ENCODE measurements at places on chromosomes 4 and X.

GRCh38 chr4:579543-580175 lies 3.6 kb upstream of the TMEM271 start:
- DNase-seq = no peak

GRCh38 chr4:1360423-1361283 lies 13.6 kb downstream of the UVSSA start:
- no peak for DNase-seq

GRCh38 chrX:78092296-78092695 lies 11.8 kb upstream of the PGK1 start:
- no peak for DNase-seq

- DNase-seq = no peak
These were observed 228.9 kb upstream of the ETNPPL start for GRCh38 chr4:108991551-108992328.

- no peak for DNase-seq
These were observed 214.2 kb downstream of the GPC3 start for GRCh38 chrX:133771086-133771646.

GRCh38 chrX:70352496-70352895 lies 62.6 kb downstream of the KIF4A start:
- no peak for DNase-seq

GRCh38 chr4:158176776-158177175 lies 4.0 kb upstream of the GASK1B start:
- no peak for DNase-seq

DNA sequence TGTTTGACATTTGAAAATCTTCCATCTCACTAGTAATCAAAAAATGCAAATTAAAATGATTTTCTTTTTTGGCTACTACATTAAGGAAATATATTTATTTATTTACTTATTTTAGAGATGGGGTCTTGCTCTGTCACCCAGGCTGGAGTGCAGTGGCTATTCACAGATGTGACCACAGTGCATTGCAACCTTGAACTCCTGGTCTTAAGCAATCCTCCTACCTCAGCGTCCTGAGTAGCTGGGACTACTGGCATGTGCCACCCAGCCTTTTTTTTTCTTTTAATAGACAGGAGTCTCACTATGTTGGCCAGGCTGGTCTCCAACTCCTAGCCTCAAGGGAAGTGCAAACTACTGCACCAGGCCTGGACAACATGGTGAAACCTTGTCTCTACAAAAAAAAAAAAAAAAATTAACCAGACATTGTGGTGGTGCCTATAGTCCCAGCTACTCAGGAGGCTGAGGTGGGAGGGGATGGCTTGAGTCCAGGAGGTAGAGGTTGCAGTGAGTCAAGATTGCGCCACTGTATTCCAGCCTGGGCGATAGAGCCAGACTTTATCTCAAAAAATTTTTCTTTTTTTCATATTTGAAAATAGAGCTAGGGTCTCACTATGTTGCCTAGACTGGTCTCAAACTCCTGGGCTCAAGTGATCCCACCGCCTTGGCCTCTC lies 4.4 kb upstream of the SMIM14 start:
- no peak for DNase-seq

DNA sequence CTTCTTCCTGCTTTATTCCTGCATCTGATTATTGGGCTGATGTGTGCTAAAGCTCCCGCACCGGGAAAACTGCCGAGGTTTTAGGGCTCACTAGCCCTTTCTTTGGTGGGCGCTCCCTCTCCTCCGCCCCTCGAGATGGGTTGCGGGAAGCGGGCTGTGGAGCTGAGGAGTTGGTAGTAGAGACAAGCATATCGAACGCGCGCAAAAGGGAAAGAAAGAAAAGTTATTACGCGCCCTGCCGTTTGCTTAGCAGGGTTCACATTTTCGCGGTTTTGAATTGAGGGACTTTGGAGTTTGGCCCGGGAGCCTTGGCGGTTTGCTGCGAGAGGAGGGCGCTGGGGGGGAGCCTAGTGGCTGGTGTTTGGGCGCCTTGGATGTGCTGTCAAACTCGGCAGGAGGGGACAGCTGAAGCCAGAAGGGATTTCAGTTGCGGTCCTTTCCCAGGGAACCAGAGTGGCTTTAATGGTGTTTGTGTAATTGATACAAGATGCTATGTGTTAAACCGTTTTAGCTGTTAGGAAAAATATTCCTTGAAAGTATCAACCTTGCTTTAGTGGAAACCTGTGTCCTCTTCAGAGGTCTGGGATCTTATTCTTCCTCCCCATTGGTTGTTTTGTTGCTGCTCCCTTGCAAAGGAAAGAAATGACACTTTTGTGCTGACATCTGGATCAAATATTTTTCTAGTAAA lies 1.1 kb downstream of the GAB1 start:
- peak; percentile 40 for DNase-seq

GRCh38 chr4:173879509-173879908 lies 349.5 kb upstream of the HAND2 start:
- DNase-seq = no peak

- peak; percentile 47 for DNase-seq
These were observed 58.4 kb upstream of the TADA2B start for GRCh38 chr4:6984612-6985425.

- no peak for DNase-seq
These were observed 96.4 kb upstream of the PSAPL1 start for GRCh38 chr4:7530932-7531639.

DNA sequence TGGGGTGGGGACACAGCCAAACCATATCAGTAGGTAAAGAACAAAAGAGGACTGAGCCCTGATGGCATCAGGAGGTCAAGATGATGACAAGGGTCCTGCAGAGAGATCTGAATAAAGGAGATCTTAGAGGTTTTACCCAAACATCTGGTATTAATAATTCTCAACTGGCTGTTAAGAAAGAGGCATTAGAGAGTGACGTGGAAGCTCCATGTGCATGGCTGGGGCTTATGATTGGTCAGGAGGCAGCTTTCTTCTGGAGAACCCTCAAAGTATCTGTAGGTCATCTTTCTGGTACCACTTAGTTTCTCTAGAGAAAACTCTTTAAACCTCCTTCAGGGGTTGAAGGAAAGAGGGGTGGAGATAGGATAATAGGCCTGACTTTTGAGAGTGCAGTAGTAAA lies 18.7 kb downstream of the MGST2 start:
- DNase-seq = no peak

DNA sequence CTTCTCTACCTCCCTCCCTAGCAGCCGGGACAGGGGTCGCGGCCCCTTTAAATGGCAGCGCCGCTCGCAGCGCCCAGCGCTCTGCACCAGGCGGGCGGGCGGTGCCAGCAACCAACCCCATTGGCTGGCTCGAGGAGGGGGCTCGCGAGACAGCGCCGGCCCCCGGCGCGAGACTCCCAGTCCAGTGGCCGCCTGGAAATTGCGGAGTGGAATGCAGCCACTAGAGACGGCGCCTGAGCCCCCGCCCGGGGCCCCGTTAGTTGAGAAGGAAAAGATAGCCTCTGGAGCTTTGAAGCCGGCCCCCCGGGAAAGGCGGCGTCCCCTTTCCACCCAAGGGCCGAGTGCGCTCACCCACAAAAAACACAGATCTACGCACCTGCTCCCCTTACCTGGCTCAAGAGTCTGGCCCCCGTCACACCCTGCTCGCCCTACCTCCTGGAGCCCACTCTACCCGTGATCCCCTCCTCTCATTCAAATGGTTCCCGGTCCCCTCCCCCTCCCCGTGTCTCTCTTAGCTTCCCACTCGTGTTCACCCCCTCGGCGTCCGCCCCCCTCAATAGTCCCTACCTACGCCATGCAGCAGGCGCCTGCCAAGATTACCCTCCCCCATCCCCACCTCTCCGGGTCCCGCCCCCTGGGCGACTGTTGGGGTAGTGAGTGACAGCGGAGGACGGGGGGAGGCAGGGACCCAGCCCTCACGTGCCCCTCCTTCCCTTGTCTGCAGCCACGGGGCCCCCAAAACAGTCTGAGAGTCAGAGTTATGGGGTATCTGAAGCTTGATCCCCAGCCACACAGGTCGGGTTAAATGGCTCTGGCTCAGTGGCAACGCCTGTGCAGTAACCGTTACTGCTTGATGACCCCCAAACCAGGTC lies at the start of gene ZMYM3:
TSS of gene ZMYM3 (minus strand) at position 49 of the 872 bp plus-strand sequence. CDS start 885 bp downstream, outside the sequence.
- peak; percentile 66 for DNase-seq

GRCh38 chr4:19230906-19231545 lies 1020.7 kb upstream of the SLIT2 start:
- DNase-seq = no peak

- DNase-seq = no peak
These were observed 374.8 kb upstream of the ANXA10 start for GRCh38 chr4:167717495-167717894.

DNA sequence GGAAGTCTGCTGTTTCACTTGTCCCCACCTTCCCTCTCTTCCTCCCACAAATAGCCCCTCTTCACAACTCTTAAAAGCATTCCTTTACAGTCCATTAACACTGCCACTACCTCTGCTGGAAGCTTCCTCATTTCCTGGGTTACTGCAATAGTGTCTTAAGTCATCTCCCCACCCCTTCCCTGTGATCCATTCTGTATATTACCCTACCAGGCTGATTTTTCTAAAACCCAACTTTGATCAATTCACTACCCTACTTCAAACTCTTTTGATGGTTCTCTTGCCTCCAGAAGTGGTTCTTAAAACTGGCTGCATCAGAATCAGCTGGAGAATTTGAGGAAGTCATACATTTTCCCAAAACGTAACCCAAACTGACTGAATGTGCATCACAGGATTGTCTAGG lies 8.8 kb upstream of the XIAP start:
- DNase-seq = peak; percentile 64

DNA sequence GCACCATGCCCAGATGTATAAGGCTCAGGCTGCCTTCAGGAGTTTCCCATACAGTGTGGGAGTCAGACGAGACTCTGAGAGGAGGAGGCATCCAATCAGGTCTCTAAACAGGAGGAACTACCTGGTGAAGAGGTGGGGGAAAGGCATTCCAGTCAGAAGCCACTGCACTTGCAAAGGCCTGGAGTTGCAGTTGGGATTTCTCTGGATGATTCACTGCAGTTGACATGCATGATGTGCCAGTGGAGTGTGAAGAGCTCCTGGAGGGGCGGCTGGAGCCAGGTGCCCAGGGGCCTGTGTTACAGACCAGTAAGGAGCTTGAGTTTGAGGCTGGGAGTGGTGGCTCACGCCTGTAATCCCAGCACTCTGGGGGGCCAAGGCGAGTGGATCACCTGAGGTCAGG lies 339.1 kb downstream of the ARHGAP10 start:
- DNase-seq = no peak

DNA sequence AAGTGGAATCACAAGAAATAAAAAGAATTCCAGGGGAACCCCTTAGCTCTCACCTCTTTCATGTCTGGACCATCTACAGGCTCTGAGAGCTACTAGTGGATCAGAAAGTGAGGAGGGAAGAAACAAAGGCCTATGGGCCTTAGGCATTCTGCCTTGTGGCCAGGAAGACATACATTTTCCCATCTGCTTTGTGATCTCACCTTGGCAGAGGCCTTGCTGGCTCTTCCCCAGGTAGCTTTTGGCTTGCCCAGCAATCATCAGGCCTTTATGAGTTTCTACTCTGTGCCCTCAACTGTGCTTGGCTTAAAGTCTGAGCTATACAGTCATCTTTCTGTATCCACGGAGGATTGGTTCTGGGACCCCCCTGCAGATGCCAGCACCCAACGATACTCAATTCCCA lies 28.3 kb upstream of the CD99L2 start:
- DNase-seq = no peak

- DNase-seq = no peak
These were observed 14.8 kb downstream of the INTS6L start for GRCh38 chrX:135535077-135535940.

GRCh38 chr4:54806351-54806750 lies 148.6 kb downstream of the KIT start:
- no peak for DNase-seq

DNA sequence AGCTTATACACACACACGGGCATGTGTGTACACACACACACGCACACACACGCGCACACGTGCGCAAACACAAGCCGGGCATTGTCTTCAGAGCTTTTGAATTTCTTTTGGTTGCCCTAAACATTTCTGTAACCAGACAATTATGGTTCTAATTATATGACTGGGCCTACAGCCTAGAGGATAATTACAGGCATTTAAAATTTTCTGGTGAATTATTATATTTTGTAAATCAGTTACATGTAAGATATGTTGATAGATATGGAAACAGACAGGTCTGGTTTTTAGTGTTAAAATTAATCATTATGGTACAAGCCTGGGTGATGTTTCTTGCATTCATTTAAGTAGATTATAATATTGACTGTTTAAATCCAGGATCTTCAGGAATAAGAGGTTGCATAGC lies 1120.5 kb downstream of the ADGRL3 start:
- DNase-seq = no peak

DNA sequence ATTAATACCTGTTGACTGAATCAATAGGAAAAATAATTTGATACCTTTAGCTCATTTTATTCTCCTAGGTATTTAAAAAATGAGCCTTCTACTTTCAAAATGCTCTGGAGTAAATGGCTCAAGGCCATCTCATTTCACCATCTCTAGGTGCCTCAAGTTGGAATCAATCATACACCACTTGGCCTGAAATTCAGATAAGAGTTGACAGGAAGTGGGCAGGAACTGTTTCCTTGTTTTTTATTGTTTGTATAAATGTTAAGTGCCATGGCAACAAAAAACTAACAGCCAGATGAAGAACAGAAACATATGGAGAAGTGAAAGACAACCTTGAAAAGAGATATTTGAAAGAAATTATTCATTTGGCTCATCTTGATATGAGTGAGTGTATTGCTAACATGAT lies 12.4 kb downstream of the LIMCH1 start:
- peak; percentile 25 for DNase-seq

DNA sequence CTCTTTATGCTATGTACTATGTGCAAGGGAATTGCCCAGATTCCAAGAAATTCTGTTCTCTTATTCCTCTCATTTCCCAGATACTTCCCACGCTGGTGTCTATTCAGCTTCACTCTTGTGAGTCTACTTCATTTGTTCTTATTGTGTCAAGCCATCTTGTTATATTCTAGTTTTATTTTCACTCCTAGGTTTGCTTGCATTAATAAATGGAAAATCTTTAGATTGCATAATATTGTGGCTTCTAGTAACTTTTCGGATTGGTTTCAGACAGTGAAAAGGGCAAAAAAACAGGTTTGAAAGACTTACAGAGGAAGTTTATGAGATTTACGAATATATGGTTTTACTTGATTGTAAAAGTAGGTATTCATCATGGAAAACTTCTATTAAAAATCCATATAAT lies 128.4 kb downstream of the BTC start:
- DNase-seq = peak; percentile 66

DNA sequence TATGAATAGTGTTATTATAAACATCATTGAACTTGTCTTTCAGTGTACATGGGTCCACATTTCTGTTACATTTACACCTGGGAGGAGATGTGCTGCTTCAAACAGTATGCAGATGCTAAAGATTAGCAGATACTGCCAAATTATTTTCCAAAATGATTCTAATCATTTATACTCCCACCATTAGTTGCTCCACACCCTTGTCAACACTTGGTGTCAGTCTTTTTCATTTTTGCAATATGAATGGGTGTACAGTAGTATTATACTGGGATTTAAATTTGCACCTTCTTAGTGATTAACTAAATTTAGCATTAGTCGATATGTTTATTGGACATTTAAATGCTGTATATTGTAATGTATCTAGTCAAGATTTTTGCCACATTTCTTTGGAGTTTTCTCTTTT lies 131.6 kb upstream of the GRID2 start:
- DNase-seq = no peak

- DNase-seq = no peak
These were observed 24.8 kb downstream of the CPE start for GRCh38 chr4:165403637-165404036.

GRCh38 chr4:37197899-37198298 lies 46.6 kb upstream of the NWD2 start:
- peak; percentile 1 for DNase-seq

- peak; percentile 11 for DNase-seq
These were observed 53.8 kb downstream of the APLN start for GRCh38 chrX:129600981-129601424.

All from inflammatory macrophage treated with lipopolysaccharide for 4 hours (primary cell).